ENCODE measurements at places on chromosomes 3 and 15. TPM values are rescaled to one million over a fixed set of nuclear protein-coding genes. Genes with fewer than 3 reads are reported as not detected.

- no peaks in the 10 kb centered on the region for H3K36me3 ChIP-seq
- H3K4me1 ChIP-seq, result peaks cover 5% of the 10 kb centered on the region
- H3K27ac ChIP-seq, result no peak overlapping the region
- H3K4me3 ChIP-seq, result no peak overlapping the region
- H3K27me3 ChIP-seq, result peaks cover 5% of the 10 kb centered on the region
These were observed 19.1 kb upstream of the LIMD1 start for GRCh38 chr3:45575386-45575923.

GRCh38 chr3:60979461-60980341, 271.6 kb downstream of the FHIT start:
- no peak for DNase-seq
- H3K4me3 ChIP-seq, result no peak overlapping the region
- no peaks in the 10 kb centered on the region for H3K4me1 ChIP-seq
- H3K36me3 ChIP-seq, result peaks cover 3% of the 10 kb centered on the region
- H3K27ac ChIP-seq, result no peak overlapping the region

DNA sequence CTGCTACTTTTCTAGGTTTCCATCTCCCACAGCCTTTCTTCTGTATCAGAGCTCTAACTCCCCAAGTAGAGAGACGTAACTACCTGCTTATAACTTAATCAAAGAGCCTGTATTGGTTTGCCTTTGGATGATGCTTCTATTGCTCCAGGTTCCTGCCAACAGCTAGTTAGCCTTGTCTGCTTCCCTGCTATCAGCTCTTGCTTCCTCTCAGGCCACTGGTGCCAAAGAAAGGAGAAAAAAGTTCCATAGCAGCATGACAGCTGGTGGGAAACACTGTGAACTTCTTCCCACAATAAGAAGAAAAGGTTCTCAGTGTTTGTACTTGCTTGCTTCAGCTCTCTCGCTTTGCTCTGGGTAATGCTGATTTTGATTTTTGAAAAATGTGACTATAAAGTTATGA, 206.6 kb downstream of the GBE1 start:
- no peak for DNase-seq
- no peaks in the 10 kb centered on the region for H3K36me3 ChIP-seq
- no peak overlapping the region for H3K27ac ChIP-seq
- no peaks in the 10 kb centered on the region for H3K27me3 ChIP-seq
- no peak overlapping the region for H3K4me3 ChIP-seq

- H3K27ac ChIP-seq, result no peak overlapping the region
- H3K27me3 ChIP-seq, result no peaks in the 10 kb centered on the region
- no peaks in the 10 kb centered on the region for H3K36me3 ChIP-seq
- no peaks in the 10 kb centered on the region for H3K4me1 ChIP-seq
- H3K4me3 ChIP-seq, result no peak overlapping the region
- no peak for DNase-seq
These were observed 85.0 kb downstream of the FAM81A start for GRCh38 chr15:59522988-59523461.

- H3K27ac ChIP-seq, result no peak overlapping the region
- H3K27me3 ChIP-seq, result no peaks in the 10 kb centered on the region
- no peaks in the 10 kb centered on the region for H3K36me3 ChIP-seq
- DNase-seq, result no peak
These were observed 362.2 kb upstream of the SLCO3A1 start for GRCh38 chr15:91491101-91491950.

- no peaks in the 10 kb centered on the region for H3K36me3 ChIP-seq
- H3K4me3 ChIP-seq, result no peak overlapping the region
- DNase-seq, result no peak
These were observed 95.6 kb downstream of the FBLN2 start for GRCh38 chr3:13644341-13645117.

DNA sequence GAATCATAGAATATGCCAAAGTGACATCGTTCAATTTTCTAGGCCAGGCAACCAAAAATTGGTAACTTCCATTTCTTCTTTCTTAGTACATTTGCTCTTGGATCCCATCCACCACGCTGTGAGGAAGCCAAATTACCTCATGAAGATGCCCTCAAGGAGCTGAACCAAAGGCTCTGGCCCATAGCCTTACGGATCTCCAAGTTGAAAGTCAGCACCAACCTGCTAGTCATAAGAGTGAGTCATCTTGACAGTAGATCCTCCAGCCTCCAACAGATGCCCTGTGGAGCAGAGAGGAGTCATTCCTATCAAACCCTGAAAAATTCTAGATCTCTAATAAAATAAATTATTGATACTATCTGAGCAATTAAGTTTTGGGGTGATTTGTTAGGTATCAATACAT, 322.5 kb upstream of the COL8A1 start:
- H3K36me3 ChIP-seq, result no peaks in the 10 kb centered on the region
- H3K27me3 ChIP-seq, result no peaks in the 10 kb centered on the region
- DNase-seq, result no peak
- H3K4me3 ChIP-seq, result no peak overlapping the region

DNA sequence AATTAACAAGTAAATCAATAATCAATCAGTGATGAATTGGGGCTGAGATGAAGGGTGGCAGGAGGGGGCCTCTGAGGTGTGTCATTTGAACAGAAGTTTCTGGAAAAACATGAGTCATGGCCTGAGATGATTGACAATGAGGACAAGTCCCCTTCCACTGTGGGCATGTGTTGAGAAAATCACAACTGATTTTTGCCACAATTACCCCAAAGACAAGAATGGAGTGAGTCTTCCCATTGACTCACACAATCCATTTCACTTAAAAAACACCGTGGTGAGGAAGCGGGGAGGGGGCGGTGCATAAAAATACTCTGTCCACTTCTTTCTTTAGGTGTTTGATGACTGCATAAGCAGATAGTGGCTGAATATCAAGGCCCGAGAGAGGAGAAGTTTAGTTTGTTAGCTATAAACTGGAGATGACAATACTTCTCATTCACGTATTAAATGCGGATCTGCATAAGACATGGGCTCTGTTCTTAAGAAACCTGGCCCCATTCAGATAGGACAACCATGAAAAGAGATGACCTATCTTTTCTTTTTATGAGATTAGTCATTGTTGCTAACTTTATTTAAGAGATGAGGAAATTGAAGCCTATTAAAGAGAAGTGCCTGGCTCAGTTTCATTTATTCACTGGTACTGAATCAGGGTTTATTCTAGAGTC, 34.7 kb downstream of the SHC4 start:
- H3K27me3 ChIP-seq, result peaks cover 15% of the 10 kb centered on the region
- no peak for DNase-seq
- H3K36me3 ChIP-seq, result no peaks in the 10 kb centered on the region

- DNase-seq, result no peak
- H3K4me1 ChIP-seq, result peaks cover 12% of the 10 kb centered on the region
- no peaks in the 10 kb centered on the region for H3K36me3 ChIP-seq
- H3K27ac ChIP-seq, result no peak overlapping the region
- no peaks in the 10 kb centered on the region for H3K27me3 ChIP-seq
These were observed 753.8 kb downstream of the ZNF385D start for GRCh38 chr3:20997183-20997582.

DNA sequence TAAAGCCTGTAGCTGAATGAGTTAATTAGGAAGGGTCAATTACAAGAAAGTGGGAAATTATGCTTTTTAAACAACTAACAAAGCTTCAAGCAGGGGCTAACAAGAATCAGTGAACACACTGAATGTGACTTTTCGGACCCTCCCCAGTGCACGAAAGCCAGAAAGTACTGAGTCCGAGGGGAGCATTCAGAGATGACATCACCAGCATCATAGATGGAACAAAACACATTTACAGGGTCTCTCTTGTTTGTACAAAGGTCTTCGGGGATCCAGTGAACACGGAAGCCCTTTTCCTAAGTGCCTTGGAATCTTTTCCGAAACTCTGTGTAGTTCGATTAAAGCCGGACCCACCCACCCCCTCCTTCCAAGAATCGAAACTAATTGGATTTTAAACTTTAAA, 829 bp downstream of the DCP1A start:
- peak overlapping the region; percentile 99 for H3K4me3 ChIP-seq
- peaks cover 6% of the 10 kb centered on the region for H3K36me3 ChIP-seq
- peaks cover 21% of the 10 kb centered on the region for H3K4me1 ChIP-seq
- H3K27ac ChIP-seq, result peak overlapping the region; percentile 99

DNA sequence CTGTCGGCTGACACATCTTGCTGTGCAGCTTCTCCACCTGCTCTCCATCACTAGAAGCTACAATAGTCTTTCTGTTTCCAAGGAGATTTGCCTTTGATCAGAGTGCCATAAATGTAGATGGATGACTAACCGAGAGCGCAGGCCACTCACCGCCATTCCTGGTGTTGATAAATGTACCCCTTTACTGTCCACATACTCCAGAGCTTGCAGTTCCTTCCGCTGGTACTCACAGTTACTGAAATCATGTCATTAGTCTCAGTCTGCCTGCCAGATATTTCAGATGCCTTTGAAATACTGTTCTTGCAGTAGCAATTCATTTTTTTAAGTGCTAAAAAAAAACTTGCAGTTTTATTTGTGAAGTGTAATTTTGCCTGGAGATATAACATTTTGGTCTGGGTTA, 72.3 kb downstream of the BLM start:
- no peak for DNase-seq
- no peak overlapping the region for H3K4me3 ChIP-seq
- peaks cover 9% of the 10 kb centered on the region for H3K36me3 ChIP-seq
- H3K27ac ChIP-seq, result no peak overlapping the region
- H3K27me3 ChIP-seq, result no peaks in the 10 kb centered on the region

- no peaks in the 10 kb centered on the region for H3K4me1 ChIP-seq
- H3K27ac ChIP-seq, result no peak overlapping the region
- no peak for DNase-seq
- peaks cover 42% of the 10 kb centered on the region for H3K27me3 ChIP-seq
These were observed 6.8 kb downstream of the RAB6B start for GRCh38 chr3:133888726-133889340.

DNA sequence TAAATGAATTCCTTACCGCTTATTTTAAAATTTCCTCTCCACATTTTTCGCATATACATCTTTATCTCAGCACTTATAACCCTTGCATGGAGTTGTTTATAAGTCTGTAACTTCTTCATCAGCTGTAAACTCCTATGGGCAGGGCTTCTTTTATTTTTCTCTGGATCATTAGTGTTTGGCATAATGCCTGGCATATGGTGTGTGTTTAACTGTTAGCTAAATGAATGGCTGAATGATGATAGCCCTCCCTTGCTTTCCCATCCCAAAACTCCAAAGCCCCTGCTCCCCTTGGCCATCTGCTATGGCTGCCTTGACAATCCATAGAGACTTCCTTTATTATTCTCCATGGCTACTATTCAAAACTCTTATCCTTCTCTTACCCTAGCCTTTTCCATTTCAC, 48.1 kb upstream of the SEMA6D start:
- peaks cover 20% of the 10 kb centered on the region for H3K27me3 ChIP-seq
- DNase-seq, result no peak
- no peak overlapping the region for H3K4me3 ChIP-seq
- no peaks in the 10 kb centered on the region for H3K36me3 ChIP-seq
- H3K4me1 ChIP-seq, result no peaks in the 10 kb centered on the region

DNA sequence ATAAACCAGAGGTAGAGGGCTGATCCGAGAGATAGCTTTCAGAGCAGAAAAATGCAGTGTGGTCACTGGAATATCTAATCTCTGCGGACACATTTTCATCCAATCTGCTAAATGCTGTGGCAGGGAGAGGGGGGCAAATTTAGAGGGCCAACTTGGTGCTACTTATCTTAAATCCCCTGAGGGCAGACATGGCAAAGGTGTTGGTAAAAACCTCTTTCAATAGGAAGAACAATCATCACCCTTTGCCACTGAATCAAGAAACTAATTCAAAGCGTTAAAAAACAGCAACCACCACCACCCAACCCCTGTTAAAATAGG, 152.9 kb downstream of the MECOM start:
- peaks cover 21% of the 10 kb centered on the region for H3K4me1 ChIP-seq
- H3K4me3 ChIP-seq, result no peak overlapping the region

The ELL3 gene
- total RNA-seq, result 2.1 TPM

The LSAMP gene
- total RNA-seq, result 20.7 TPM

The GOLIM4 gene
- 41.8 TPM for total RNA-seq

The ELP6 gene
- 58.5 TPM for total RNA-seq

The CHRM5 gene
- not detected for total RNA-seq

The ROPN1B gene
- total RNA-seq, result not detected

The CPNE4 gene
- total RNA-seq, result 5.5 TPM

The CNTN3 gene
- total RNA-seq, result 12.7 TPM

Measured in progenitor cell of endocrine pancreas (in vitro differentiated cells).